Thoracic aorta (tissue), 2 donors: ENCODE measurements at places on chromosomes 12 and 14.

DNA sequence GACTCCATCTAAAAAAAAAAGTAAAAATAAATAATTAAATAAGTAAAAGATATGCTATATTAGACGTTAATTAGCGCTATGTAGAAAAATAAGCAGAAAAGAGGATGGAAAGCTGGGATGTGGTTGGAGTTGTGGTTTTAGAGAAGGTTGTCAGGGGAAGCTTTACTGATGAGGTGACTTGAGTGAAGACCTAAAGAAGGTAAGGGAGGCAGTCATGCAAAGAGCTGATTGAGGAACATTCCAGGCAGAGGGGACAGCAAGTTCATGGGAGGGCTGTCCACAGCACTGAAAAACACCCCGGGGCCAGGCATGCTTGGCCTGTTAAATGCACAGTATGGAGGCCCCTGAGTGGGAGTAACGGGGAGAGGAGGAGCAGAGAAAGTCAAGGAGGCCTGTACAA, 15.7 kb downstream of the SMAGP start:
- no peak for DNase-seq

GRCh38 chr12:79344855-79345847, 345.6 kb downstream of the PAWR start:
- DNase-seq, result no peak

- no peak for DNase-seq
These were observed 13.7 kb downstream of the TRMT61A start for GRCh38 chr14:103542605-103543088.

GRCh38 chr14:21092273-21093011, 6.0 kb downstream of the ZNF219 start:
- DNase-seq, result no peak

- no peak for DNase-seq
These were observed 41.6 kb downstream of the SCN8A start for GRCh38 chr12:51632623-51633022.

- no peak for DNase-seq
These were observed 56.2 kb downstream of the ARL6IP4 start for GRCh38 chr12:123036466-123037285.

- DNase-seq, result no peak
These were observed 7.5 kb upstream of the MANSC4 start for GRCh38 chr12:27787559-27787958.

DNA sequence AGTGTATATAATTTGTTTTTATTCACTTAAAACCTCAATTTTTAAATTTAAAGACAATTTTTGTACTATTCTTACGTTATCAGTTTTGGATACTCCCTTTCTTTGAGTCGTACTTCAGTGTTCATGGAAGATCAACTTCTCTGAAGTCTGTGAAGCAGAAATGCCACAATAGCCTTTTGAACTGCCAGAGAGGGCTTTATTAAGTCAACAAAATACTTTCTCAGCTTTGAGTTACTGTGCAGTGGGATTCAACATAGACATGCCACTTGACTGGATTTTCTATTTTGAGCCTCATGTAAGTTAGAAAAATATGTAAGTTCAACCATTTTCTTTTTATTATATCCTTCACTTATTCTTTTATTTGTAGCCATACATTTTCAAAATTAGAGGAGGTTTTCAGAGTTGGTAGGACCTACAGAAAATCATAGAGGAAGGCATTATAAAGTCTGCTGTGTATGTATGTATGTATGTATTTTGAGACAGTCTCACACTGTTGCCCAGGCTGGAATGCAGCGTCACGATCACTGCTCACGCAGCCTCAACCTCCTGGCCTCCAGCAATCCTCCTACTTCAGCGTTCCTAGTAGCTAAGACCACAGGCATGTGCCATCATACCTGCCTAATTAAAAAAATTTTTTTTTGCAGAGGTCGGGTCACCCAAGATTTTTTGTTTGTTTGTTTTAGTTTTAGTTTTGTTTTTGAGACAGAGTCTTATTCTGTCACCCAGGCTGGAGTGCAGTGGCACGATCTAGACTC, 31.3 kb upstream of the BCAT1 start:
- no peak for DNase-seq

DNA sequence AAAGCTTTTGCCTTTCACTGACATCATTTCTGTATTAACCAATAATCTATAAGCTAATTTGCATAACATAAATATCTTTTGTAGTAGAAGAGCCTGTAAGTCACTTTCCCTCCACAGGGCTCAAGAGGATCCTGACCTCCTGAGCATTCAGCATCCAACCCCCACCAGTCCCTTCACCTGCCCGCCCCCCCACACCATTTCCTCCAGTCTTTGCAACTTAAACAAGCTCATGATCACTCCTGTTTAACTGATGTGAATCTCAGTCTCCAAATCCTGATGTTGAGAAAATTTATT, 12.0 kb upstream of the CRY1 start:
- DNase-seq, result no peak

GRCh38 chr12:124031058-124031457, 58.0 kb downstream of the ZNF664 start:
- no peak for DNase-seq

DNA sequence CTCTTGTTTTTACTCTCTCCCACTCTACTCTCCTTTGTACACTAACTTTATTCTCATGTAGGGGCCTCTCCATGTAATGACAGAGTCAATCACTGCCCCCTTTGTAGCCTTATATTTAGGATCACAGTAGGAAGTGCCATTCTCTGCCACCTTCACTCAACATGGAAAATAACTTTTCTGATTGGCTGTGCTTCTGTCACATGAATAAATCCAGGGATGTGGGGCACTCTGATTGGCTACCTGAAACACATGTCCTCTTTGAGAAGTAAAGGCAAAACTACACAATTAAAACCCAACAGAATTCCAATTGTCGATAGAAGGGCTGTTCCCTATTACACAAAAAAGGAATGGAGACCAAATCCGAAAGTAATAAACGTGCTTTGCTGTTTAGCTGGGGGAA, at the start of gene RNASE9:
Gene RNASE9 (minus strand): TSS at position 87 of the 400 bp plus-strand sequence.
- no peak for DNase-seq

DNA sequence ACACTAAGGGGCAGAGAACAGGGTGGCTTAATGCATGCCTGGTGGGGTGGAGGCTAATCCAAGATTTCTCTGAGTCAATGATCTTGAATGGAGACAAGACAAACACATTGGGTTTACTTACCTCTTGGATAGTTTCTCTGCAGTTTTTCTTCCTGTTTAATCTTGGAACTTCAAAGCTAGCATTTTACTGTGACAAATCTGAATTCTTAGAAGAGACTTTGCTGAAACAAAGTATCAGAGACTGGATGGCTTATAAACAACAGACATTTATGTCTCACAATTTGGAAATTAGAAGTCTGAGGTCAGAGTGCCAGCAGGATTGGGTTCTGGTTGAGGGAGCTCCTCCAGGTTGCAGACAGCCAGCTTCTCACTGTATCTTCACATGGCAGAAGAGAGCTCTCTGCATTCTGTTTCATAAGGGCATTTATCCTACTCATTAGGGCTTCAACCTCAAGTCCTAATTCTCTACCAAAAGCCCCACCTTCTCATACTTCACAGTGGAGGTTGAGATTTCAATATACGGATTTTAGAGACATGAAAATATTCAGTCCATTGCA, 921.8 kb downstream of the VRK1 start:
- no peak for DNase-seq

DNA sequence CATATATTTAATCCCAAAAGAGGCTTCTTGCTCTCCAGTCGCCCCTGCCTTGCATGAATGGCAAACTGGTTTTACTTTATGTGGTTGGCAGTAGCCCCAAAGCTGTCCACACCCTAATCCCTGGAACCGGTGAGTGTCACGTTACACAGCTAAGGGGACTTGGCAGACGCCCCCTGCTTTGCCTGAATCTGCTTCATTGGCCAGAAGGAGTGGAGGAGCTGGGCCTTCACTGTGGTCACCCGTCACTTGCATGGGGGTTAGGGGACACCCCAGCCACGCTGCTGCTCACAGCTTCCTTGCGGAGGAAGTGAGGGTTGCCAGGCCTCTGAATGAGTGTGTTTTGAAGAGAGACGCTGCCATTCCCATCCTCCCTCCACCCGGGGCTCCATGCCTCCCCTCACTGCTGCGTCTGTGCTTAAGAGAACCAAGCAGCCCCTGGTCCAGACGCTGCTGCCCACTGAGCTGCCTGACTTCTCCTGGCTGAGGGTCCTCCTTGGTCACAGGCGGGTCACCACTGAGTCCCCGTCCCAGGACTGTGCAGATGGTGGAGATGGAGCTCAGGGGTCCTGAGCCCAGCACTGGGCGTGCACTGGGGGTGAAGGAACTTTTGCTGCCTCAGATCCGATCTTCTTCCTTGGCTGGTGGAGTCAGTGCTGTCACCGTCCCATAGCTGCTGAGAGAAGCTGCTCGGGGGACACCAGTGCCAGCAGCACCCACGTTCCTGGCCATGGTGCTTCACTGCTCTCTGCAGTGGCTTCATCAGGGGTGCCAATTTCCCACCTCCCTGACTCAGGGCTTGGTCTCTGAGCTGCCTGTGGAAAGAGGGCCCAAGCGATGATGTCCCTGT, 39.8 kb downstream of the GALNT9 start:
- no peak for DNase-seq

DNA sequence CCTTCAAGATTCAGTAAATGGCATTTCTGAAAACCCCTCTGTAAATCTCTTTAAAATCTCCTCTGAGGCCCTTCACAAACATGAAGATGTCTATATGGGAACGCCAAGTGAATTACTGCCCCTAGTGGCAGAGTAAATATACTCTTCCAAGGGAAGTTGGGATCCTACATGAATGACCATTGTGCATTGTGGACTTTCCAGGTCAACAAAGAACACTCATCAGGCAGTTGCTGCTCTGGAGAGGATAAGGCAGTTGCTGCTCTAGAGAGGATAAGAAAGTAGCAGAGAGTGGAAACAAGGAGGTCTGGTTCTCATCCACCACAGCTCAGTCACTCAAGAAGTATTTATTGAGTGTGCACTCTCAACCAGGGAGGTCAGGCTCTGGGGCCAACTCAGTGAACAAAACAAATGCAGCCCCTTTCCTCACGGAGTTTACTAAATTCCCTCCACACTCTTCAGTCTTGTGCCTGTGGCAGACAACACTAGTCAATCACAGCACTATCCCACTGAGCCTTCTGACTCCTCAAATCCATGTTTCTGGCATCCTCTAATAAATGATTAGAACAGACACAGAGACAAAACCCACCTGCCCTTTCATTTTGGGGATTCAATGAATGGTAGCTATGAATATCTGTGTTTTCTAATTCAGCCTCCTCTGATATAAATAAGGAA, 52.9 kb downstream of the SVOP start:
- no peak for DNase-seq

DNA sequence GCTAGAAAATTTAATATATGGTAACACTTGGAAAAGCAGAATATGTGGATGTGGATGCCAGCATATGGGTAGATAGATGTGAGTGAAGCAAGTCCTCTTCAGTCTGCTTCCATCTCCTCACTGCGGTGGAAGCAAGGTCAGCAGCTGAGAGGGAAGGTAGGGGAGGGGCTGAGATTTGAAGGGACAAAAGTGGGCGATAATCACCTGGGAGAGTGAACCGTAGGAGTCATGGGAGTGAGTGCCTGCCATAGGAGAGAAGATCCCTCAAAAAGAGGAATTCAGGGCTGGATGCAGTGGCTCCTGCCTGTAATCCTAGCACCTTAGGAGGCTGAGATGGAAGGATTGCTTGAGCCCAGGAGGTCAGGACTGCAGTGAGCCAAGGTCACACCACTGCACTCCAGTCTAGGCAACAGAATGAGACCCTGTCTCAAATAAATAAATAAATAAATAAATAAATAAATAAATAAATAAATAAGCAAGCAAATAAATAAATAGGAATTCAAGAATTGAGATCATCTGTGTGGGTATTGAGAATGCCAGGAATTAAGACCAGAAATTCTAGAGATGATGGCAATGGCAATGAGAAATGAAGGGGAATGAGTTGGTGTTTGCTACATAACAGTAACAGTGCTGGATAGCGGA, 123.4 kb downstream of the BICD1 start:
- no peak for DNase-seq

DNA sequence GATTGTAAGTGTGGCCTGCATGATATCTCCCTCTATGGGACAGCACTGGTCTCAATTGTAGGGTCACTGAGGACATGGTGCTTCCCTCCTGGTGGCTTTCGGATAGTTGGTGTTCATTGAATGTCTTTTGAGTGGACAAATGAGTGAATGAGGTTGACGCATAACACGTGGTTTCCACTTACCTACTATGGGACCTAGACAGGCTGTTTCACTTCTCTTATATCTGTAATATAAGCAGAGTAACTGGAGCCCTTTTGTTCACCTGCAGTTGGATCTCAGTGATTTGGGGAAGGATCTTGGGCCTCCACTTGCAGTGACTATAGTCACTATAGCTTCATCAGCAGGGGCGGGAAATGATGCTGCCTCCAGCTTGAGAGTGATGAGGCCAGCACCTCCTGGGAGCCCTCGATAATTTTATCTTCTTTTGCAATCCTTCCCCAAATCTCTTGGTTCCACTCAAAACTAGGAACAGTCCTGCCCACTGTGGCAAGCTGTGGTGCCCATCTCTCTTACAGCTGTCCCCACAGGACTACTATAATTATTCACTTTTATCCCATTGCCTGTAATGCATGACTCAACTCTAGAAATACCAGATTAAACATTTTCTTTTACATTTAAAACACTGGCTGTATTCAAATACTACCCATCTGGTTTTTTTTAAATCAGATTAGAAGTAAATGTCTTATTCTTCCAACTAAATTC, 242.9 kb downstream of the CHST11 start:
- no peak for DNase-seq

DNA sequence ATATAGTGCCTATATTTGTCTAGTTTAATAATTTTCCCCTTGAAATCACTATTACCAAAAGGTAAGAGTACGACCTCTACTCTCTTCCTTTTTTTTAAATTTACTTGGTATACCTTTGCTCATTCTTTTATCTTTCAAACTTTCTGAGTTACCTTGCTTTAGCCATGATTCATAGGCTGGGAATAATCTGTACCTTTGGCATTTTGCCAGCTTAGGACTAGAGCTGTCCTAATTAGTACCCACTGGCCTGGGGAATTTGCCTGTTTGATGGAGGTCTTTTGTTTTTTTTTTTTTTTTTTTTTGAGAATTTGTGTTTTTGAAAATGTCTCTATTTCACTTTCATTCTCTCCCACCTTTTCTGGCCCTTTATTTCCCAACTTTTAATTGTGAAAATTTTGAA, 8.7 kb upstream of the SLC4A8 start:
- no peak for DNase-seq

GRCh38 chr14:76282581-76282980, 93.4 kb upstream of the ESRRB start:
- no peak for DNase-seq

DNA sequence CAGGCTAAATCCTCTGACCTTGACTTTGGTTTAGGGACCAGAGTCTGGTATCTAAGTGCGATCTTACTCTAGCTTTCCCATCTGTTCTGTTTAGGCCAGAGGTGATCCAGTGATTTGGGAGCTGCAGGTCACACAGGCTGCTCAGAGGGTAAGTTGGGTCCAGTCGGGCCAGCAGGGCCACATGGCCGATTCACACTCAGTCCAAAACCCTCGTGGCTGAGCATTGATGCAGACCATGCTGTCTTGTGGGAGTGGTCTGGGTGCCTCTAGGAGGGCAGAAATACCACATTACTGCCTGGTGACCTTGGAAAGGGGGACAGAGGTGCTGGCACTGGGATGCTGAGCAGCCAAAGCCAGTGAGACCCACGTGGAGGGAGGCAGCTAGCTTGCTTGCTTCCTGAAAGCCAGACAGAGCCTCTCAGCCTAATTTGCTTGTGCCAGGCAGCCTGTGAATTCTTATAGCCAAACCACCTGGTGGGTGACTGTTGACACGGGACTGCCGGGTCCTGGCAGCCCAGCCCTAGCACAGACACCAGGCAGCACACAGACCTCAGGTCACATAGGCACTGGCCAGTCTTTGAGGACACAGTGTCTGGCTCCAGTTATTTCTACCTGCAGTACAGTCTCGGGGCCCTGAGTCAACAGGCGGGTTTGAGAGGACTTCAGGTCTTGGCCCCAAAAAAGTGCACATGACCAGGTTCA, 31.7 kb downstream of the ESRRB start:
- DNase-seq, result no peak

GRCh38 chr14:37655418-37655817, 60.0 kb downstream of the TTC6 start:
- DNase-seq, result no peak
